ENCODE measurements at places on chromosomes 11 and 22.

DNA sequence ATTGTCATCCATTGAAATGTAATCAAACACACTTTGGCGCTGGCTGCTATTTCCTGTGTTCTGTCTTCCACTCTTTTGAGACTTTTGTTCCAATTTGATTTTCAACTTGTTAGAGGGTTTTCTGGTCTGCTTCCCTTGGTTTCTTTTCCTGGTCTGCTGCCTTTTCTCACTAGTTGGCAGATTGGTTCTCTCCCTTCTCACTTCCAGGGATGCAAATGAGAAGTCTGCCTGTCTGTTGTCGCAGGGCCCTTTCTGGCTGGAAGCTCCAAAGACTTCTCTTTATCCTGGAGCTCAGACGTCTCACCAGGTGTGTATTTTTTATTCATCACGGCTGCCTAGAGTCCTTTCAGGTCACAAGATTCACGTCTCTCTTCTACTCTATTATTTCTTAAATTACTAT, 84.0 kb downstream of the RPS6KA4 start:
- no peak for DNase-seq

DNA sequence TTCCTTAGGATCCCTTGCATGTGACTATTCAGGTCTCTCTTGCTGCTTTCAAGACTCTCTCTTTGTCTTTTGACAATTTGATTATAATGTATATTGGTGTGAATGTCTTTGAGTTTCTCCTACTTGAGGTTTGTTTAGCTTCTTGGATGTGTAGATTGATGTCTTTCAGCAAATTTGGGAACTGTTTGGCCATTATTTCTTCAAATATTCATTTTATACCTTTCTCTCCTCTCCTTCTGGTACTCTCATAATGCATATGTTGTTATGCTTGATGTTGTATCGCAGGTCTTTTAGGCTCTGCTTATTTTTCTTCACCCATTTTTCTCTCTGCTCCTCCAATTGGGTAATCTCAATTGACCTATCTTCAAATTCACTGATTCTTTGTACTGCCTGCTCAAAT, 44.2 kb downstream of the OR2AT4 start:
- DNase-seq, result no peak

DNA sequence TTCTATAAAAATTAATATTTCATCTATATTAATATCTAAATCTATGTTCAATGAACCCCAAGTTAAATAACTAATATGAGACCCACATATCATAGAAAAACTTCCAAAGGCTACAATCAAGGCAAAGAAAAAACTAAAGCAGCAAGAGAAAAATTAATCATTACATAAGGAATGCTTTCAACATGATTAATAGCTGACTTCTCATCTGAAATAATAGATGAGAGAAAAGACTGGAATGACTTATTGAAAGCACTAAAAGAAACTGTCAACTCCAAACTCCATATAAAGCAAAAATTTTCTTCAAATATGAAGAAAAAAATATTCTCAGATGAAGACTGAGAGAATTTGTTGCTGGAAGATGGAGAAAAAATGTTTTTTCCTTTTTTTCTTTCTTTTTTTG, 13.0 kb downstream of the TRIM5 start:
- DNase-seq, result no peak

- DNase-seq, result no peak
Observed at GRCh38 chr11:12099132-12099873, 11.1 kb upstream of the MICAL2 start.

- DNase-seq, result peak; percentile 9
Observed at GRCh38 chr11:116379185-116379828, 393.5 kb downstream of the BUD13 start.

- DNase-seq, result no peak
Observed at GRCh38 chr11:92740276-92740675, 229.2 kb upstream of the MTNR1B start.

DNA sequence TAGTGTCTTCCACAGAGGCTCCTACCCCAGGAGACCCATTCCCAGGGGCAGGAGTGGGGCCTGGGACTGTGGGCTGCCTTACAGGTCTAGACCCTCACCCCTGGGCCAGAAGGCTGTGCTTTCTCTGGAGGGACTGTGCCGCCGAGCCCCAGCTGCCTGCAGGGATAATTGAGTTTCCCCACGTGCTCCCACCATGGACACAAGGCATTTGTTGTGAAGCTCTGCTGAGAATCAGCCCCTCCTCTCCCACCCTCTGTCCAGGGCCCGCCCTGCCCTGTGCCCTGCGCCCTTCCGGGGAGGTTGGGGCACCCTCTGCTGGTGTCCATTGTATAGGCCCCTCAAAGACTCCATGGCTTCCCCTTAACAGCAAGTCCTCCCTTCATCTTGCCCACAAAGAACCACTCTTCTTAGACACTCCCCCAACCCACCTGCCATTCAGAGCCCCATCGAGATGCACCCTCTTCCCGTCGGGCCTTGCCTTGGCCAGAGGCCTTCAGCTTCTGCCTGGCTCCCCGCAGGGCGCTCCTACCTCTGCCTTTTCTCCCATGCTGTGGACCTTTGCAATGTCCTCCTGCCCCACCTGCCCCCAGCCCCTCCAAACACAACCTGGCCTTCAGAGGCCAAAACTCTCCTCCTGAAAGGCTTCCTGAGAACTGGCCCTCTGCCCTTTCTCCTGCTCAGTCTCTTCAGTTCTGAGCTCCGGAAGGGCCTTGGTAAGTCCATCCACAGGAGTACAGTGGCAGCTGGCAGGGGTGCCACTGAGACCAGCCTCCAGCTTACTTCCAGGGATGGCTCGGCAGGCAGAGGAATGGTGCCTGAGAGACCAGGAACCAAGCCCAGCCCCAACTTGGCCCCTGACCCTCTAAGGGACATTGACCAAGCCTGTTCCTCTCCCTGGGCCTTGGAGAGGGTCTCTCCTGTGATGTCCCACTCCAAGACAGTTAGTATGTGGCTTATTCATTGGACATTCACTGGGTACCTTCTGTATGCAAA, 22.4 kb downstream of the DUSP8 start:
- DNase-seq, result no peak

DNA sequence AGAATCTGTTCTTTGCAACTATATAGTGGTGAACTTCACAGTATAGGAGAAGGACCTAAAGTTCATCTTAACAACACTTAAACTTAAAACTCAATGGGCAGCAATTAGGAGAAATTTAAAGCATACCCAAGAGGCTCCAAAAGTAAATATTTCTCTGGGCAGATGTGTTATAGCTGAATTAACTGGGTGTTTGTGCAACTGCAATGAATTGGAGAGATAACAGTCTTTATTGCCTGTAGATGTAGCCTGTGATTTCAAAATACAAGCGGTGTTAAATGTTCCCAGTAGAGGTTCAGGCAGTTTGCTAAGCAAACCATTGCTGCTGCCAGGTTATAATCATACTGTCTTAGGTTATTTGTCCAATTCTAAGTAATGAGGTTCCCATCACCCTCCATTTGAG, 294.1 kb upstream of the MTNR1B start:
- no peak for DNase-seq

DNA sequence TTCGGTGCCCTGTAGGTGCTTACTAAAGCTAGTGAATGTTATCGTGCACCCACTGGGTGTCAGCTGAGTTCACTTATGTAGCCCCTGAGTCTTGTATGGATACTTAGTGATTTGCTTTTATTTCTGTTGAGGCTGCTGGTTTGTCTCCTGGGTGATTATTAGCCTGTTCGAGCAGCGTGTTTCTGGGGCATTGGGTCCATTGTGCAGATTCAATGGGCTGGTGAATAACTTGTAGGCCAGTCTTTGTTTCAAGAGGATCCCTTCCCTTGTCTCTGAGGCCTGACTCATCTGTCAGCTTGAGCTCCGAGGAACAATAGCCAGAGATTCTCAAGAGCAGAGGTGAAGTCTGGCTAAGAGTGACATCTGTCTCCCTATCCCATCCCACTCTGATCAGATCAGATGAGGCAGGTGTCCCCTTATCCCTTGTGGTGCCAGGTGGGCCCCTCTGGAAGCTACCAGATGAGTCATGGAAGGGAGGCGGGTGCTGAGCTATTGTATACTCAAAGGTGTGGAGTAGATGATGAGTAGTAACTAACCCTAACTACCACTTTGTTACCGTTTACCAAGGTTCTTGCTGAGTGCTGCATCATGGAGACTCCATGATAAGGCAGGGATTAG, 3.7 kb downstream of the MIAT start:
- no peak for DNase-seq

DNA sequence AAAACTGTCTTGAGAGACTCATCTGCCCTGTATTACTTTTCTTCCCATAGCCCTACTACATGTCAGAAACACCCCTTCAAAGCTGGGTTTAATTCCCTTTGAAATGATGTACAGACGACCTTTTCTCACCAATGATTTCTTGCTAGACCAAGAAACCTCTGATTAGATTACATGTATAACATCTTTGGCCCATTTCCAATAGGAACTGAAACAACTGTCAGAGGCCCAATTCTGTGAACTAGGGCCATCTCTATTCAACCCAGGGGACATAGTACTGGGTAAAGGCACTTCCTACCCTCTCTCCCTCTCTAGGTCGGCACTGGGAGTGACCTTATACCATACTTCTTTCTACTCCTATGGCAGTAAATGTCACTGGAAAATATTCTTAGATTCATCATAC, 19.4 kb downstream of the NPAT start:
- DNase-seq, result no peak

DNA sequence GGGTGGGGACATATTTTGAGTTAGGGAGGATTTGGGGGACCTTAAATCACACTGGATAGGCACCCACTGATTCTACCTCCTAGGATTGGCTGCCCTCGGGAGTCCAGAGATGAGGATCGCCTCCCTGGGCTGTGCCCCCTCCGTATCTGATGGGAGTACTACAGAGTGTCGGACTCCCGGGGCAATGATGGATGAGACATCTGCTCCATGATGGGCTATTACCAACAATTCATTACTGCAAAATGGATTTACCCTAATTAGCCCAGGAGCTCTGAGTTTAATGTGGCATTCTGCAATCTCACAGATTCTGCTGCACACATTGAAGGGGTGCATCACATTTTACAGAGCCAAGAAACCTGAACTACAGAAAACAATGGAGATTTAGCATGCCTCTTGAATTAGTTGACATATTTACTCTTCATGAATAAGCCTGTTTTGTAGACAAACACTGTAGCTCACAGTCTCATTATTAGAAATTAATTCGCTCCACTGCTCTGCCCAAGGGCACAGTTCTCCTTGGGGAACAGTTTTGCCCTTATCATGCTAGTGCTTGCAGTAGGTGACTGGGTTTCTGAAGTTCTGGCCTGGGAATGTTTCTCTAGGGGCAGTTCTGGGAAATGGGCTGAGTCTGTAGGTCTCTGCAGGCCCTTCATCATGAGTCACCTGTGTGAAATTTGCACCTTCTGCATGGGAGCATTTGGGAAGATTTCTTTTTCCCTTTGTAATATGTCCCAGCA, 217.1 kb upstream of the PLET1 start:
- DNase-seq, result no peak

DNA sequence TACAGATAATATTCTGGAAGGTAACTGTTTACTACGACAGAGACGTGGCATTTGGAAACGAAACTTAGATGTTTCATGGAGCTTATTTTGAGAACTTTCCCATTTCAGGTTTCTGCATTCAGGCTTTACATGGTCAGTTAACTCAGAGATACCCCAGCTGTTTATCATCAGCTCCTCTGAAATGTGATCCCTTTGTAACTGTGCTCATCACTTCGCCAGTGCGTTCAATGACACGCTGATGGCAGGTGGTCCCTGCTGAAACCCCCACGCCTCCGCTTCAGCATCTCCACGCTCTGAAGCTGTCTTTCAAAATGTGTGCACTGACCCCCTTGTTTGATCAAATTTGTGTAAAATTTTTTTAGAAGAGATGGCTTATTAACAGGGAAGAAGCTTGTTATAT, 30.5 kb downstream of the ALG12 start:
- DNase-seq, result no peak

- DNase-seq, result no peak
Observed at GRCh38 chr11:74072286-74072685, 63.4 kb upstream of the UCP3 start.

DNA sequence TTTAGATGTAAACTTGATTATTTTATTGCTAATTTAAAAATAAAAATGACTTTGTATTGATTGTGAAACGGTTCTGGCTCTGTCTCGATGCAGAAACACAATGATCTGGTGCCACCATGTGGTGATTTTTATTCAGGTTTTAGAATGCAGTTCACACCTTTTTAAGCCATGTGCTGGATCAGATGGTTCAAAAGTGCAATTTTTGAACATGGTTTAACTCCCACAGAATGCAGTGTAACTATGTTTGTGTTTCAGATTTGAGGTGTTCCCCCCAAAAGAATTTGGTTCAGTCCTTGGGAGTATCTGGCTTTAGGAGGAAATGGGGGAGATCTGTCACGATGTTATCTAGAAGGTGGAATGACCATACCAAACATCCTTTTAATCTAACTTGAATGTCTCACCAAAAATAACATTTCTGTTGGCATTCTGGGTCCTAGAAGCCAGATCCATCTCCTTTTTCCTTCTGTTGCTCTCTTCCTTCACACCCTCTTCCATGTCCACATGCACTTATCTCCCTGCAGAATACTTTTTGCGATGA, 7.9 kb downstream of the MRPL16 start:
- DNase-seq, result peak; percentile 75

- DNase-seq, result no peak
Observed at GRCh38 chr22:47205554-47205953, 443.1 kb downstream of the TBC1D22A start.

GRCh38 chr11:31259797-31260196, 109.7 kb downstream of the DCDC1 start:
- DNase-seq, result no peak

GRCh38 chr22:21570398-21570797, 2.9 kb downstream of the UBE2L3 start:
- no peak for DNase-seq

DNA sequence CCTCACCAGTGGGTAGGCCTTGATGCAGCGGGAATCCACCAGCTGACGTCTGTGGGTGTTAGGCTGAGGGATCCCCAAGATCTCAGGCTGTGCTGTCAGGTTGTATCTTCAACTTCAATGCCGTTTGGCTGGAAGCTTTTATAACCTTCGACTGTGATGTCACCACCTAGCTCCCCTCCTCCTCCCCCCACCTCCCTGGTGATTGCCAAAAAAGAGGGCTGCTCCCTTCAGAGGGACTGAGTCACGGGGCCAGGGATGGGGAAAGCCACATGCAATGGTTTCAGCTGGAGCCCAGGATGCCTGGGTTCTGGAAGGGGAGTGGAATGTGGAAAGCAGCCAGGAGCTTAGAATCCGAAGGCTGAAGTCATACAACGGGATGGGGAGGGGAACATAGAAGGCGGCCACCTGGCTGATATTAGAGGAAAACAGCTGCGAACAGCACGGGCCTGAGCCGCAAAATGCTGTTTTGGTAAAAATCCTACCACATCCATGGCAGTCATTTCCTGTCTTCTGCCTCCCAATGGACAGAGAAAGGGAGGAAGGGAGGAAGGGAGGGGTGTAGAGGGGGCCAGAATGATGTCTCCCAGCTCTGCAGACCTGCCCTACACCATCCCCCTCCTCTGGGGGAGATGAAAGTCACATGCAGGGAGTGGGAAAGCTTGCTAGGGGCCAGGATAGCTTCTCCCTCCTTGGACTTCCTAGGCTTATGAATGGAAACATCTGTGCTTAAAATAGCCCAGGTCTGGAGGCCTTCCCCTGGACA, at the start of gene LRRN4CL:
LRRN4CL (minus strand) TSS at position 110 of the 763 bp plus-strand sequence. CDS start 1,022 bp downstream, outside the sequence.
- peak; percentile 80 for DNase-seq

- DNase-seq, result peak; percentile 31
Observed at GRCh38 chr11:95715777-95716241, 73.8 kb downstream of the FAM76B start.

Measured in choroid plexus epithelial cell (primary cell).